ENCODE measurements at places on chromosomes 5 and 9.

- DNase-seq, result no peak
These were observed 97.1 kb downstream of the SLC44A1 start for GRCh38 chr9:105341434-105342146.

DNA sequence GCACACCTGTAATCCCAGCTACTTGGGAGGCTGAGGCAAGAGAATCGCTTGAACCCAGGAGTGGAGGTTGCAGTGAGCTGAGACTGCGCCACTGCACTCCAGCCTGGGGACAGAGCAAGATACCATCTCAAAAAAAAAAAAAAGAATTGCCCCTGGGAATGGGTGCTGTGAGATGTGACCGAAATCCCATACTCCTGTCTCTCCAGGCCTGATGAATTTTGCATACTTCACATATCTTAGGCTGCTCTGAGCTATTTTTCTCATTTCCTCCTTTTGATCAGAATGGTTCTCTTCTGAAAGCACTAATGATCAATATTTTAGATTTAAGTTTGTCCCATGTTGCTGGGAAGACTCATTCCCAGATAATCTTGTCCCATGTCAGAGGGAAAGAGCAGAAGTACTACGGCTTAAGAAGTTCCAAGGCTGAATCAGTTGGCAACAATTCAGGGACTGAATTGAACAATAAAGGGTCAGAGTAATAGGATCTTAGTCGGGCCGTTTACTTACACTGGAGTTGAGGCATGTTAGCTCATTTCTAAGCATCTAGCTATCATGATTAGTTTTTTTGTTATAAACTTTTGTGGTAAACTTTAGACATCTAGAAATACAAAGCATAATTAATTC lies 44.2 kb upstream of the TENT2 start:
- no peak for DNase-seq

DNA sequence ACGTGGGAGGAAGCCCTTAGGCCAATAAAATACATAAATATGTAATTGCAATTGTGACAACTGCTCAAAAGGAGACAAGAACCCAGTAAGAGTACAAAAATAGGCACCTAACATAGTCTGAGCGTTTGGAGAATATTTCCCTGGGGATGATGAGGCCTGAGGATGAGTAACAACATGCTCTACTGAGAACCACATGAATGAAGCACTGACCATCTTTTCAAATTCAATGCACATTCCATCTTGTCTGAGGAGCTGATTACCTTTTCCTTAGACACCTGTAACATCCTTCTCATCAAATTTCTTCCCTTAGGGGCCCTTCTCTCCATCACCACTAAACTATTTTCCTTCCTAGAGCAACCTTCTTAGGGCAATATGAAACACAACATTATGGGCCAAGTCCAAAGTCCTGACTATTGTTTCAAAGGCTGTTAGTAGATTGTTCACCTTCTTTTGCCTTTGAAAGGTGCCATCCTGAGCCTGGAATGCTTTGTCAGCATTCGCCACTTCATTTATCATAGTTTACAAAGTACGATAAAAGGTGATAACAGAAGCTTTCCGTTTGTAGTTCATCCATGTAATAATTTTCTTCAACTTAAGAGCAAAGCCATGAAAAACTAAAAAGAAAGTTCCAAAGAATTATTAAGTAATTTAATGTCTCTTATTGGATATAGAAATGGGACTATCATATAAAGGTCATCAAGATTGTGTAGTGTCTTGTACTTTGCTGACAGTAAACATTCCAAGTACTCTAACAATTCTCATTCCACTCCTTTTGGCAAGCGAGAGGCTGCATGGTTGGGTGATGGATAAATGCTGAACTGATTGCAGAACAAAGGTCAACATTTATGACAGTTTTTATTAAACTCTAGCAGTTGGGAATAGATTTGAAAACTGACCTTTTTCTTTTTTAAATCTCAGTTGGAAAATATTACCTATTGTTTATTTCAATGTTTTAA lies 471.3 kb downstream of the PDE4D start:
- DNase-seq, result no peak

- no peak for DNase-seq
These were observed 222.0 kb downstream of the EBF1 start for GRCh38 chr5:158877706-158878105.

DNA sequence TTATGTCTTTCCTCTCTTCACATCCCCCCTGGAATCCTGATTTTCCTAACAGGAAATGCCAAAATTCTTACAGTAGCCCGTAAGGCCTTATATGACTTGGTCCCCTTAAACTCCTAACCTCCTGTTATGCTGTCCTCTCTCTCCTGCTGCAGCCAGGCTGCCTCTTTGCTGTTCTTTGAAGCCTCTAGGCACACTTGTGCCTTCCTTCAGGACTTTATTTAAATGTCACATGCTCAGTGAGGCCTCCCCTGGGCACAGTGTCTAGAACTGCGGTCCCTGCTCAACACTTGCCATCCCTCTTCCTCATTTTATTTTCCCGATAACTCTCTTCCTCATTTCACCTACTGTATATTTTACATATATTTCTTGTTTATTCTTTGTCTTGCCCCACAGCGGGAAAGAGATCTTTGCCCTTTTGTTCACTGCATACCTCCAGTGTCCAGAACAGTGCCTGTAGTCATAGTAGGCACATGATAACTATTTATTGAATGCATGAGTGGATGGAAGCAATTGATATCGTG lies 5.5 kb upstream of the SHB start:
- no peak for DNase-seq

GRCh38 chr5:105968981-105969380 lies 1701.8 kb downstream of the EFNA5 start:
- no peak for DNase-seq

- no peak for DNase-seq
These were observed 232.6 kb downstream of the KIAA0825 start for GRCh38 chr5:94385767-94386166.

GRCh38 chr9:112349008-112349333 lies 15.6 kb upstream of the PTBP3 start:
- no peak for DNase-seq

GRCh38 chr5:73494721-73495120 lies 3.5 kb upstream of the BTF3 start:
- no peak for DNase-seq

GRCh38 chr5:110045158-110045557 lies 355.4 kb downstream of the MAN2A1 start:
- no peak for DNase-seq

GRCh38 chr5:150116667-150117400 lies 30.5 kb upstream of the CSF1R start:
- no peak for DNase-seq

- no peak for DNase-seq
These were observed 848 bp downstream of the RAD50 start for GRCh38 chr5:132557478-132558172.

DNA sequence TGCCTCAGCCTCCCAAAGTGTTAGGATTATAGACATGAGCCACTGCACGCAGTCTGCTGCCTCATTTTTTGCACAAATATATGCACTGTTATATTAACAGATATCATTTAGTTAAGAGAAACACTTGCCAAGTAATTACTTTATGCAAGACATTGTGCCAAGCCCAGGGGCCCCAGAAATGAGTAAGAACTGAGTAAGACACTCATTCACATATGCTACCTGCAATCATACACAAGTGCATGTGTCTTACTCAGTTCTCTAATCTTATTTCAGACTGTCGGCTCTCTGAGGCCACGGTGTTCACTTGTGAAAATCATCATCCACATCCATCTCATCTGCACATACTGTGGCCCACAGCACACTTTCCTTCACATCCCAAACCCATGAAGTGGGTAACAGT lies 16.0 kb downstream of the TRAF1 start:
- no peak for DNase-seq

GRCh38 chr5:69450116-69450515 lies 35.2 kb downstream of the MARVELD2 start:
- DNase-seq, result no peak
